ENCODE measurements at places on chromosomes 12 and 14. TPM values are rescaled to one million over a fixed set of nuclear protein-coding genes. Genes with fewer than 3 reads are reported as not detected.

ANO4 gene
- total RNA-seq: 0.13 TPM

PLEKHD1 gene
- under 0.01 TPM for total RNA-seq

SPRYD4 gene
- total RNA-seq: 1.8 TPM

ASCL1 gene
- total RNA-seq: not detected

RNASE3 gene
- total RNA-seq: not detected

ERP27 gene
- 0.33 TPM for total RNA-seq

TSPAN19 gene
- total RNA-seq: 0.07 TPM

BTBD6 gene
- 53.8 TPM for total RNA-seq

P2RX2 gene
- total RNA-seq: not detected

TGM1 gene
- total RNA-seq: 0.40 TPM

AQP6 gene
- not detected for total RNA-seq

Measured in pulmonary artery endothelial cell (primary cell).